Brain (organoid and tissue), 16 donors: ENCODE measurements at places on chromosomes 5 and 9. TPM values are rescaled to one million over a fixed set of nuclear protein-coding genes. Genes with fewer than 3 reads are reported as not detected.

CDH18 gene
- polyA plus RNA-seq: 2.7 TPM

DNA sequence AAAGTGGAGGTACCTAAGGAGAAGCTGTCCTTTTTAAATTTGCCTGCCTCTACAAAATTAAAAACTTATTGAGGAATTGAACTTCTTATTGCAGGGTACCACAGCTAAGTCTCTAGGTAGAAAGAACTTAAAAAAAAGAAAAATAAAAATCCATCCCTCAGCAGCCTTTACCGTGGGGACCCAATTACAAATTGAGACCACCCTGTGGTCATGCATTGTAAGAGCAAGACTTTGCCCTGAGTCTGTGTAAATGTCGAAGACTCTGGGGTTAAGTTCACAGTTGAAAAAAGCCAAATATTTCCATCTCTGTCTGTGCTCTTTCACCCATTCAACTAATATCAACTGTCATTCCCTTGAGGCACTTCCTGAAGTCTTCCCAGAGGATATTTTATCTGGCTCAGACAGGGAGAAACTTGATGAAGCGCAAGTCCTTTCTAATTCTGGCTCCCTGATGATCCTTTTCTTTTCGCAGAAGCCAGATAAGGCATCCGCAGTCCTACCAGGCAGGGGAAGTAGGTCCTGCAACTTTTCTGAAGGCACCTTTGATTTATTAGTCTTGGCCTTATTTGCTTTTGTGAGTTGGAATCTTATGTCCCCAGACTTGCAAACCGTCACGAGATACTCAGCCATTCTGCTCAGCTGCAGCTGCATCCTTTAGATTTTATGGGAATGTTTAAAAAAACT lies 323.8 kb upstream of the WWC1 start:
- DNase-seq: no peak

DNA sequence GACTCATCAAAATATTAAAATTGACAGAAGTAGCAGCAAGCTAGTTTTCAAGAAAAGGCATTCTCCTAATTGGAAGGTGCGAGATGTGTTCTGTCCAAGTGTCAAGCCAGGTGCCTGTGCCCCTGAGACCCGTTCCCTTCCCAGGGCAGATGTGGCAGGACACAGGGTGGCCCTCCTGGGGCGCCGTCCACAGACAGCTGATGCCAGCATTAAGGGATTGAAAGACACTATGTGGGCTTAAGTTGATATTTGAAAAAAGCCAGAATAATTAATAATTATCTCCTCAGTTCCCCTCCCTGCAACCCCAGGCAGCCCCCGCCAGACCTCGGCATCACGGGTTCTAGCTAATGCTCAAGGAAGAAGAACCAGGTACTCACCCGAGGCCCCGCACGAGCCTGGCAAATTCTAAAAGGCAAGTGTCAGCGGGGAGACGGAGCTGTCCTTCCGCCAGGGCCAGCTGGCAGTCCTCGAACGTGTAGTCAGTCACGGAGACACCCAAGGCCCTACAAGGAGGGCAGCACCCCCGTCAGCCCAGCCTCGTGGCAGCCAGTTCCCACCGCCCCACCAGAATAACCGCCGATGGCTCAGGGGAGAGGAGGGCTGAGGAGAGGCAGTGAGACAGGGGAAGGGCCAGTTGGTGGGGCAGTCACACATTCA lies 29.1 kb upstream of the SLC6A3 start:
- DNase-seq: no peak

DNA sequence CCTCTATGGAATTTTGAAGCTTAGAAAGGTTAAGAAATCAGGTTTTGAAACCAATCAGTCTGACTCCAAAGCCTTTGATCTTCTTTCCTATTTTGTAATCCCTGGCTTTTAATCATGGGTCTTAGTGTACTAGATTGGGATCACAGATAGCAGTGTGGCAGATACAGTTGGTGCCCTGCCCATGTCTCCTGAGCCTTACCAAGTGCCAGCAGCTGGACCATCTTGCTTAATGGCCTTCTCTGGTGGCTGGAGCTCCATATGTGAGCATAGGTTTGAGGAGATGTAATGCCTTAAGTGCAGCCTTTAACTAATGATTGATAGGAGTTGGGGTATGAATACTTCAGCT lies 16.7 kb upstream of the RIC1 start:
- no peak for DNase-seq

- DNase-seq: no peak
Observed at GRCh38 chr9:94150890-94151650, 66.8 kb downstream of the PTPDC1 start.

CNTRL gene
- polyA plus RNA-seq: 2.1 TPM

DNA sequence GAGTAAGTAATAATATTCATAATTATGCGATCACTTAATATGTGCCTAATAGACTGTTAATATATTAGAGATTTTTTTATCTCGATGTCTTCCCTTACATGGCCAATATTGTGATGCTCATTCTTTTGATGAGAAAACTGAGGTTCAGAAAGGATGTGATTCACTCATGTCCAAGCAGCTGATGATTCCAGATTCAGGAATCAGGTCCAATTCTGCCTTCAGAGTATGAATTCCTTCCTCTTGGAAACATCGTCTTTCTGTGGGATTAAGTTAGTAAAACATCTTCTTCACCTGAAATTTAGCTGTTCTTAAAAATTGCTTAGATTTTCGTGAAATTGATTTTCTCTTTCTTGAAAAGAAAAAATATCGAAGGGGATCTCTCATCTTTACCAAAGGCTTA lies 242.5 kb upstream of the RFX3 start:
- no peak for DNase-seq

PCDHGA4 gene
- 3.9 TPM for polyA plus RNA-seq

DNA sequence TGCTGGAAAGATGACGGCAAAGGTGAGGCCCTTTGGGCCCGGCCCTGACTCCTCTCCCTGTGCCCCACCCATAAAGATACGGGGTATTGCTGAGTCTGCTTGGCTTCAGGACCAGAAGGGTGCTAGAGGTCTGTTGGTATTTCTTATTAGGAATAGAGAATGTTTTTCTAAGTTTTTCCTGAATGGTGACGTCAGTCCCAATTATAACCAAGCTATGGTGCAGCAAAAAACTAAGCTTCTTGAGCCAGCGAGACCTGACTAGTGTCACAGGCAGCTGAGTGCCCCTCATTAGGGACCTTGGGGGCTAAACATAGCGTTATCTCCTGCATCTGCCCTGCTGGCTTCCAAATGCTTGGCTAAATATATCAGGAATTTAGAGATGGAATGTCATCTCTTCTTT lies 151.0 kb upstream of the TBC1D2 start:
- no peak for DNase-seq

DNA sequence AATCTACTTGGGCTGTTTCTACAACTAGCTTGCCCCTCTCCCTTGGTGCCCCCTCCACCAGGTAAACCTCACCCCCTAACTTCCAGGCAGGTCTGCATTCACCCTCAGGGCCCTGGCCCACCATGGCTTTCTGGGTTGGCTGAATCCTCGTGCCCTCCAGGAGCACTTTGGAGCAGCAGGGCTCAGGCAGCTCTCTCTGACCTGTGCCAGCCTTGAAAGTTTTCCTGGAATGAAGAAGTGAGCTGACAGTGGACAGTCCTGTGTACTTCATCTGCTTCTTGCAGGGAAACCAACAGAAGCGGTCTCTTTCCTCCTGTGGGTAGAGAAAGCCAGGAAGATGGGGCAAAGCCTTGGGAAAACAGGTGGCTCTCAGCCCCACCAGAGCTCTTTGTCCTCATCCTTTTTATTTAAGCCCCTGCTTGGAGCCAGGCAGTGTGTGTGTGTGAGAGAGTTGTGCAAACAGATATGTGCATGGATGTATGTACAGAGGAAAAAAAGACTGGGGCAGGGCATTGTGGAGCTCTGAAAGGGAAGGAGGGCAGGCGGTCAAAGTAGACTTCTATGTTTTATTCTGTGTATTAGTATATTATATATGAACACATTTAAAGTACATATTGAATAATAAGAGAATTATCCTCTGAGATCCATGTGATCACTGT lies 62.3 kb upstream of the SPRY4 start:
- DNase-seq: no peak

DNA sequence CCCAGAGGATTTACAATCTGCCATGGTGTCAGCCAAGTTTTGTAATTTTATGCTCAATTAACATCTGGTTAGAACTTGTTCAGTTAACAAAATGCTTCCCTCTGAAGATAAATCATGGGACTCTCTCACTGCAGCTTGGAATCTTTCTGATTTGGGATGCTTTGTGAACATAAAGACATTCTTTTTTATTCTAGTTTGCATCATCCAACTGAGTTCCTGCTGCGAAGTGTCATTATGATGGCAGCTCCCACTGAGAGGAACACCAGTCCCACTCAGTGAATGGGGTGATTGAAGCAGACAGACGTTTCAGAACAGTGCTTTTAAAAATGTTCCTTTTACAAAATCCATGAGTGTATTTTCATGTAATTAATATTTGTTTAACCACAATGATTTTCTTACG lies 863.8 kb downstream of the TLE4 start:
- DNase-seq: peak; percentile 37

ADAMTSL1 gene
- 43.5 TPM for polyA plus RNA-seq

DNA sequence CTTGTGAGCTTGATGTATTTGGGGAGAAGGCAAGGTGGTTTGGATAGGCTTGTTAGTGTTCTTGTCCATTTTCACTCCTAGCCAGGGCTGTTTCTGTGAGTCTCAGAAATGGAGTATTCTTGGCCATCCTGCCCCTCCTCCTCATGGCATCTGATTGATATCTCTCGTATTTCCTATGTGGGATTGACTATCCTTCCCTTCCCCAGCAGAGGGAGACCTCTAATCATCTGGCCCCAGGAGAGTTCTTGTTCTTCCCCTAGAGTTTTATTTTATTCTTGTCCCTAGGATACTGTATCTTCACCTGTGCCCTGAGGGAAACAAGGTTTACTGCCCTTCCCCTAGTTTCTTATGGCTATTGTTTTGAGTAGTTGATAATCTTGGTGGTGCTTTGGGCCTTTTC lies 114.4 kb downstream of the VPS13A start:
- DNase-seq: no peak

DNA sequence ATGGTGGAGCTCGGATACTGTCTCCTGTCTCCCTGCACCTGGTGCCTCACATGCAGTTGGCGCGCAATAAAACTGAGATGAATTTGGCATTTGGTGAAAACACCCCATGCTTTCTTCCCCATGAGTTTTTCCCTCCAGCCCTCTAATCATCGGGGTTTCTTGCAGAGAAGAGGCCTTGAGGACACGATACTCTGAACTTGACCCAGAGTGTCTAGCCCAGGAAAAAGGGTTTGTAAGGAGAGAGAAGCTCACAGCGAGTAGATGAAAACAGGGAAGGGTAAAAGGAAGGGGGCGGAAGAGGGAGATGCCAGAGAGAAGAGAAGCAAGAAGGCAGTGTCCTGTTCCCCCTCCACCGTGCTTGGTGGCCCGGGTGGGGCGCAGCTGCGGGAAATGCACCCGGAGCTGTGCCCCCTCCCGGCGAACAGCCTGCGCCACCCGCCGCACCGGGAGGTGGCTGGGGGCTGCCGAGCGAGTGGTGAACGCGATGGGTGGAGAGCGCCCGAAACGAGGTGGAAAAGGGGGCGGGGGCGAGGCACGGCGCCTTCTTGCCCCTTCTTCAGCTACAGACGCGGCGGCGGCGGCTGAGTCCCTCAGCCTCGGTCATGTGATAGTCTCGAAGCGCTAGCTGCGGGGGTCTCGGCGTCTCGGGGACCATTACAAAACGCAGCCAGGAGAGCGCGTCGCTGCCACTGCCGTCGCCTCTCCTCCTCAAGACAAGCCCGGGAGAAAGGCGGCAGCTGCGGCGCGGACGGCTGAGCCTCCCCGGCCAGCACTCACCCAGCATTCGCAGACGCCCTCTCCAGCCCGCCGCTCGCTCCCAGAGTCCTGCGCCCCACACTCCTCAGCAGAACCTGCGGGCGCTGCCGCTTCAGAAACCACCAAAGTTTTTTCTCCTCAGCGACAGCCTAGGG lies 1.1 kb upstream of the FOXB2 start:
- peak; percentile 59 for DNase-seq

GRCh38 chr5:175813943-175814630 lies 57.3 kb upstream of the CPLX2 start:
- DNase-seq: no peak

CNTLN gene
- 4.0 TPM for polyA plus RNA-seq

DNA sequence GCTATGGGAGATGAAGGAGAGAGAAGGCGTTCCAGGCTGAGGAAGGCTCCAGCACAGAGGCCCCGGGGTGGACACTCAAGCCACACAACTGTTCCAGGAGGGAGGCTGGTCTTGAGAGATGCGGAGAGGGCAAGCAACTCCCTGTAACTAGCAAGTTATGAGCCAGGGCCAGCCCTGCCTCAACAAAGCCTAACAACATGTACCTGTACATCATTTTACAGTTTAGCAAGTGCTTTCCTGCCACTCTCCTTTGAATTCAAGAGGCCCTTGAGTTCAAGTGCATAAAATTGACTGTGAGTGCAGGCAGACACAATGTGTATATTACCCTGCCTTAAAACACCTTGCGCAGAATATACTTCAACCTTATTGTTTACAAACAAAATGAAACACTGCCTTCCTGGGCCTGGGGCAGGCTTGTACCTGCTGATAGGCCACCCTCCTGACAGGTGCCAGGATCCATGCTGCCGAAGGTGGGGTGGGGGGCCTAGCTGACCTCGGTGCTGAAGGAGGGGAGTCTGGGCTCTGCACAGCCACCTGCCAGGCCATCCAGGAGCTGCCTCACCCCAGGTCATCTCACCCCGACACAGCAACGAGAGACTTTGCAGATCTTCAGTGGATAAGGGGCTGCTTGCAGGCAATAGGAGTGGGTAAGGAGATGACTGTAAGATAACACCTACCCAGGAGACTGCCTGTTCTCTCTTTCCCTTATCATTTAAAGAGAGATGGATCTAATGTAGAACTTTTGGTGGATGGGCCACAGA lies 80.0 kb downstream of the PPARGC1B start:
- no peak for DNase-seq

GRCh38 chr5:31161781-31162181 lies 31.7 kb upstream of the CDH6 start:
- DNase-seq: no peak

DNA sequence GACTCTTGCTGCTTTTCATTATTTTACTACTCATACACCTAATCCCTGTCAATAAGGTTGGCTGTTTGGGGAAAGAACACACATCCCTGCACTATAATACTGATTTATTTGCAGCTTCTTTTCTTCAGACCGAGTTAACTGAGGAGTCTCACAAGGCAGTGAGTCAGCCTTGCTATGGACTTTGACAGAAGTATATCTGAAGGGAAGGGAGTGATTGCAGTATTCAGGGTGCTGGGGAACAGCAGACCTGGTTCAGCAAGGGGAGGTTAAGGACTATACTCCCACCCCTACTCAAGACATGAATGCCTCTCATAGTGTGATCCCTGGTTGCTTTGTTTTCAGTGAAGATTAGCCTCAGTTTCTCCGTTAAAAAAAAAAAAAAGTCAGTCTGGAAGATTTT lies 99.8 kb downstream of the TLE4 start:
- no peak for DNase-seq

- DNase-seq: no peak
Observed at GRCh38 chr9:122216138-122216797, 12.5 kb downstream of the LHX6 start.

DNA sequence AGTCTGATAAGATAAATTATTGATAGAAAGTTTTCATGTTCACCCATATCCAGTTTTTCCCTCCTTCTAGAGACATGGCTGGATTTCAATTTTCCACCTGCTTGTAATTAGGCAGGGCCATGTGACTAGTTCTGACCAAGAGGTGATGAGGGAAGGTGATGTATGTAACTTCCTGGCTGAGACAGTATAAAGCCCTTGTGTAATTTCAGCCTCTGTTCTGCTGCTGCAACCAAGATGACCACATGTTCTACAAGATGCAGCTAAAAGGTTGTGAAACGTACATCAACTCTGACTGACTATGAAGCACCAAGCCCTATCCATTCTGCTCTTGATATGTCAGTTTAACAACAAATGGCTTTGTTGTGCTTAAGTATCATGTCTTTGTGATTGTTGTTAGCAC lies 376.5 kb upstream of the DAB2 start:
- DNase-seq: no peak

GPR151 gene
- not detected for polyA plus RNA-seq
